ENCODE measurements at places on chromosomes 5 and 9.

GRCh38 chr9:113993838-113994540 lies 84.1 kb downstream of the AMBP start:
- DNase-seq = peak; percentile 95

DNA sequence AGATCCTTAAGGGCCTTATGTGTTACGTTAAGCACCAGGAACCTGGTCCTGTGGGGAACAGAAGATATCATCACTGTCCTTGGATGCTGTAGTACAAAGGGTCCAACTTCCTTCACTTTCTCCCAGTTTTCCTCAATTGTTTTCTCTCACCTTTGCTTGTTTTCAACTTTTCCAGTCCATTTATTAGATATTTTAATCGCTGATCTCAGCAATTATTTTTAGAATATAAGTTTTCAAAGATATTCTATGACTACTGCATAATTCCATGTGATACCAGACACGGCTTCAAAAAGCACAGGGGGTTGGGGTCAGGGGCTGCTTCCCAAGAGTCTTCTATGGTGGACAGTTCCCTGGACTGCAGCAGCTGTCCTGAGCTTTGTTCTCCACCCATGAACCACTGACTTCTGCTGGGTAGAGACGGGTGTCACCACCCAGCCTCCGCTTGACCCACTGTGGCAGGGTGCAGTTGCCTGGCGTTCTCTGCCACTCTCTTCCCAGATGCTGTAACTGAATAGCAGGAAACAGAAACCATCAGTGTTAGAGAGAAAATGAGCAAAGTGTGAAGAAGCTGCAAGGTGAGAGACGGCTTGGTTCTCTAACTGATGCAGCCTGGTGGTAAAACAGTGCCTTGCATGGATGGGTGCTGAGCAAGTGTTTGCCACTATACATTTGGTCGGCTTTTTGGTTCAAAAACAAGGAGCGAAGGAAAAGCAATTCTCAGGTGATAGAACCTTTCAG lies 383.0 kb downstream of the RAB3C start:
- DNase-seq = no peak

GRCh38 chr9:136197084-136197875 lies 7.6 kb downstream of the LHX3 start:
- no peak for DNase-seq

GRCh38 chr5:15300141-15300540 lies 199.8 kb upstream of the FBXL7 start:
- no peak for DNase-seq

DNA sequence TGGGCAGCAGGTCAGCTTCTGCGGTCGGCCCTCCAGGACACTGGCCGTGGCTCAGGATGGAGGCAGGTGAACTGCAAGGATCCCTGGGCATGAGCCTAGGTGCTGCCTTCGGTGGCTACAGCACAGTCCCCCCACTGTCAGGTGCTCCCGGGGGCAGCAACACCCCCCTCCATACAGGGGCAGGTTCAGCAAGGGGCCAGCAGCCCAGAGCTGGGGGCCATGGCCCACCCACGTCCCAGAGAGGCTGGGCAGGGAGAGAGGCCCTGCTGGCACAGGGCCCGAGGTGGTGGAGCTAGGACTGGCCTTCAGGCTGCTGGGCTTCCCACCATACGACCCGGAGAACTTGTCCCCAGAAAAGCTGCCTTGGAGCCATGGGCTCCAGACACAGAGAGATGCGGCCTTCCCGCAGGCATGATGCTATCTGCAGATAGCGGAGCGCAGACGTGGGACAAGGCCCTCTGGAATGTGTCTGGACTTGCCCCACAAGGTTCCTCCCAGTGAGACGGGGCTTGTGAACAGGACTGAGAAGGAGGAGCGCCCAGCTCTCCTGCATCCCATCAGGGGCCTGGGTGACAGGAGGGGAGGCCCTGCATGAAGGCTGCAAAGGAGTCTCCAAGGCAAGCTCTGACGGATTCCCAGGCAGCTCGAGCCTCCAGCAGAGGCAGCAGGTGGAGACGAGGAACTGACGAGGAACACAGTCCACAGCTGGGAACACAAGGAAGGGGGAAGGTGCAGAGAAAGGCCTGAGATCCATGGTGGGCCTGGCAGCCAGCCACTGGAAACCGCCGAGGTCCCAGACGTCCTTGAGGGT lies 111.1 kb downstream of the VAV2 start:
- no peak for DNase-seq

DNA sequence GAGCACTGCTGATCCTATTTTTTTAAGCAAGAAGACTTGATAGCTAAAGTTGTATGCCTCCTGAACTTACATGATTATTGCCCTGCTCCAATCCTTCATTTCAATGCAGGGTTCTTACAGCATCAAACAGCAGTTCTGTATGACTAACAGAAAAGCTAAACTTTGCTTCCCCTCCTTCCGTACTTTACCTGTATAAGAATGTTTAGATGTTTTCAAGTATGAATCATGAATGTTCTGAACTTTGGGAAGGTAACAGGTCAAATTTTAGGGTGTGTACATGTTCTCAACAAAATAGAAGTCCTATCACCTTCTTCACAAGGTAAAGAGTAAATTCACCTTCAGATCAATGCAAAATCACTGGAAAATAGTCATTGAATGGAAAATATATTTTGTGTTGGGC lies 972.6 kb upstream of the SEMA6A start:
- DNase-seq = no peak

DNA sequence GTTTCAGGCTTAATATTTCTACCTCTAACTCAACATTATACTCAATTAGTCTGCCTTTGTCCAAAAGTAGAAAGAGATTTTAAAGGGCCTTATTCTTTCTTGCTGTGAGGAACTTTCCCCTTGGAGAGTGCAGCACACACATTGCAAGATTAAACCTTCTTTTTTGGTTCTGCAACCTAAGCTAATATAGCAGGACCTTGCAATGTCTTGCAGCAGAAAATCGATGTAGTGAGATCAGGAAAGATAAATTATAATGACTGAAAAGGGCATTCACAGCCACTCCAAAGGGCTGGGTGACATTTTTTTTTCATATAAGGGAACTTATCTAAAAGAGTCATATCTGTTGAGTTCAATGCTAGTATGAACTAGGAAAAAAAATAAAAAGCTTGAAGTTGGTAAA lies 422.7 kb upstream of the ADAMTS16 start:
- DNase-seq = no peak

DNA sequence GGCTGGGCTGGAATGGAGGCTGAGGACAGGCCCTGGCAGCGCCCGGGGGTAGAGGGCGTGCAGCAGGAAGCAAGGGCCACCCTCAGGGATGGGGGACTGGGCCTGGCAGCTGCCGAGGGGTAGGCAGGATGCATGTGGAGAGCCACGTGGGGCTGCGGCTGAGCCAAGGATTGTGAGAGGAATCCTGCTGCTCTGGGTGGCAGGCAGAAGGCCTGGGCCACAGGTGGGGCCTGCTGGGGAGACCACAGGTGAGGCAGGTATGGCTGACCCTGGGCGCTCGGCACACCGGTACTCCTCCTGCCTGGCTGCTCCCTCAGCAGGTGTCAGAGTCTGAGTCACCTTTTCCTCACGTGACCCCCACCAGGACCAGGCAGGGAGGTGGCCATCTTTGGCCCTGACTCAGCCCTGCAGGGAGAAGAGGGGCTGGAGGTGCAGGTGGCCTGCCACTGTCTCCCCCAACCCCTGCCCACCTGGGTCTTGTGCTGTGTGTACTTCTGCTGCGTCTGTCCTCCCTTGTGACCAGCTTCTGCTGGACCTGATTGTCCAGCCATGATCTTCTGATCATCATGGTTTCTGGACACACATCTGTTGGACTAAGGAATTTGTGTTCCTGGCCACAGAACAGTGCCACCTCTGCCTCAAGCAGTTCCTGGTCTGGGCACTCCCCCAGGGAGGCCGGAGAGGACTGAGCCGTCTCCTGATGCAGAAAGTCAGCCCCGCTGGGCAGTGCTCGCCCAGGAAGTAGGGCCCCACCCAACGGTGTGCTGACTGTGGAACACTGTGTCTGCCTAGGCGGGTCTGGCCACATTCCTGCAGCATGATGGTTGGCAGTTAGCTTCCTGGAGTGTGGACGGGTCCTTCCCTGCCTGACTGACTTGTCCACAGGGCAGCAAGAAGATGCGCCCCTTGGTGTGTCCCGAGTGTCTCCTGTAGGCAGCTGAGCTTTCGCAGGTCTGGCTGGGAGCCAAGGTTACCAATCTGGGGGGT lies 6.4 kb downstream of the ARRDC1 start:
- DNase-seq = peak; percentile 64

- DNase-seq = no peak
These were observed 1.6 kb downstream of the CCL19 start for GRCh38 chr9:34689512-34689911.

GRCh38 chr5:428754-429452 lies 14.1 kb upstream of the EXOC3 start:
- peak; percentile 51 for DNase-seq

- DNase-seq = no peak
These were observed 3.5 kb downstream of the CRB2 start for GRCh38 chr9:123359546-123359945.

- no peak for DNase-seq
These were observed 58.3 kb downstream of the JAK2 start for GRCh38 chr9:5043381-5043780.

- no peak for DNase-seq
These were observed 197.3 kb downstream of the ARL15 start for GRCh38 chr5:54113060-54113459.

DNA sequence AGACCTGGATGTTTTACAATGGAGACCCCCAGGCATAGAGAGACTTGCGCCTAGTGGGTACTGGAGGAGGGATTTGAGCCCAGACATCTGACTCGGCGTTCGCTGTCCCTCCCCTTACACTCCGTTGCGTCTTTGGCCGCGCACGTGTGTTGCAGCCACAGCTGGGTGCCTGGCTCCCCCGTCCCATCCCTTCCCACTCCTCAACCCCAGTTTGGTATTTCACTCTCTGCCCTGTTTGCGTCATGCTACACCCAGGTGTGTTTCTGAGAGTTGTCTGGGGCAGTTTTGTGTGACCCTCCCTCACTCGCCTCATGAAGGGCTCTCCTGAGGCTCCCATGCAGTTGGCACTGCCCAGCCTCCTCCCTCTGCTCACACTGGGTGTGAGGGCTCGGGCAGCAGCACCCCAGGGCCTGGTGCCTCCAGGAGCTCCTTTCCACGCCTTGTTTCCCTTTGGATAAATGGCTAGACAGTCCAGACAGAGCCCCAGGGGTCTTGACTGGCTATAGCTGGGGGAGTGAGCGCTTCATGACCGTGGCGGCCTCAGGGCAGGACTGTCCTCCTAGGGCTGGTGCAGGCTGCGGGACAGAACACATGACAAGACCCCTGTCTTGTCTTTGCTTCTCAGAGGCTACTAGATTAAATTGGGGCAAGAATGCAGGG lies 13.6 kb downstream of the TCF7 start:
- DNase-seq = no peak

GRCh38 chr5:96973532-96974401 lies 37.9 kb downstream of the LNPEP start:
- no peak for DNase-seq

- no peak for DNase-seq
These were observed 217.9 kb downstream of the SPOCK1 start for GRCh38 chr5:137281201-137281600.

- DNase-seq = no peak
These were observed 242.1 kb downstream of the BNC2 start for GRCh38 chr9:16628413-16628812.

Data from aorta (tissue), 5 donors.